ENCODE measurements at places on chromosomes 7 and 10.

DNA sequence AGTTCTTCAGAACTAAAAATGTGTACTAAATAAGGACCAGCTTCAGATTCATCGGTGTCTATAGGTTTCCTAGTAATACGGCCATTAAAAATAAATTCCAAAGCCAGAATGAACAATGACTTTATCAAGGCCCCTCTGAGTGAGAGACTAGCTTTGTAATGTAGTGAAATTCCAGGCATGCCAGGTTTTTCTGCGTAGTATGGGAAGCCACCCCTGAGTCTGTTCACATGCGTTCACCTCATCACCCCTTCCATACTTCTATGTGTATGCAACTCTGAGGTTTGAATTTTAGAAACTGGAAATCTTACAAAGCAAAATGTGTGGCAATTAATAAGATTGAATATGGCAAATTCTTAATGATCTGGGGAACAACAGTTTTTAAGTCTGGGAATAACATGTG lies 24.5 kb downstream of the RNF32 start:
- DNase-seq = no peak

DNA sequence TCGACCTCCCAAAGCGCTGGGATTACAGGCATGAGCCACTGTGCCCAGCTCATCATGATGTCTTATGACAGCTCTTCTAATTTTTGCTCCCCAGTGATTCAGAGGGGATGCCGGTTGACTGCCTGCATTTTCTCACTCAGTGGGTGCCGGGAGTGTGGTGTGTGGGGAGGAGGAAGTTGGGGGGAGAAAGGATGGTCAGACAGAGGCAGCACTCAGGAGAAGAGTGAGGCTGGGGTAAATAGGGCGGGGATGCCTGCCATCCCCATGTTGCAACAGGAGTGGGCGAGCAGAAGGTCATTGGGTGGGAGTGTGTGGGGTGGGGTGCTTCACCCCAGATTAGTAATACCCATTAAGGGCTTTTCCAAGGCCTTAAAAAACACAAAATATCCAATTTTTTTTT lies 3.5 kb upstream of the CCL24 start:
- DNase-seq = no peak

- DNase-seq = no peak
These were observed 176.2 kb downstream of the PRKAG2 start for GRCh38 chr7:151700586-151701165.

- DNase-seq = no peak
These were observed 38.7 kb downstream of the KCNH2 start for GRCh38 chr7:150939466-150939865.

DNA sequence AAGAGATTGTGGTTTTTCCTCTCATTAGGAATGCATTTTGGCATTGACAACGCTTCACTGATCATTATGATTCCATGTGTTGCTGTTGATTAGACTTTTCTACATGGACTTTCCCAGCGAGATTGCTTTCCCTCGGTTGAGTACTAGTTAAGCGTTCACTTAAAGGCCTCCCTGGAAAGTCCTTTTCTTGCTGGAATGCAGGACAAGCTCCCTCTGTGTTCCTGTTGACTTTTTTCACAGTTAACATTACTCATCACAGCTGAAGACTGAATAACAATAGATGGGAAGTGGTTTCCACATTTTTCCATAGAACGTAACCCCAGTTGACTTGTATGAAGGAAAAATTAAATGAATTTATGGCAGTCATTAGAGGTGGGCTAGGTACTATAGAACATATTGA lies 2.6 kb upstream of the CAV1 start:
- DNase-seq = no peak

DNA sequence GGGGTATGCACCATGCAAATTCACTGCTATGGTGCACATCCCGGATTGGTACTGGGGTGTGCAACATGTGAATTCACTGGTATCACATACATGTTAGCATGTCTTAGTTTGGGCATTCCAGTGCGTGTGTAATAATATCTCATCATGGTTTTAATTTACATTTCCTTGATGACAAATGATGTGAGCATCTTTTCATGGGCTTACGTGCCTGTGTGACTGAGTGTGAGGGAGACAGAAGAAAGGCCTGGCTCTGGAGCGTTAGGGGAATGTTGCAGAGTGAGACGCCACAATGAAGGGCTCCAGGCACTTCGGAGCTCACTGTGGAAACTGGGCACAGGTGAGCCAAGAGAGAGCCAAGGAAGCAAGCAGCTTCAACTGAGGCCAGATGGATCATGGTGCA lies 162.6 kb downstream of the UBE2H start:
- no peak for DNase-seq

- DNase-seq = no peak
These were observed 920.1 kb upstream of the LRRN3 start for GRCh38 chr7:110170841-110171240.

DNA sequence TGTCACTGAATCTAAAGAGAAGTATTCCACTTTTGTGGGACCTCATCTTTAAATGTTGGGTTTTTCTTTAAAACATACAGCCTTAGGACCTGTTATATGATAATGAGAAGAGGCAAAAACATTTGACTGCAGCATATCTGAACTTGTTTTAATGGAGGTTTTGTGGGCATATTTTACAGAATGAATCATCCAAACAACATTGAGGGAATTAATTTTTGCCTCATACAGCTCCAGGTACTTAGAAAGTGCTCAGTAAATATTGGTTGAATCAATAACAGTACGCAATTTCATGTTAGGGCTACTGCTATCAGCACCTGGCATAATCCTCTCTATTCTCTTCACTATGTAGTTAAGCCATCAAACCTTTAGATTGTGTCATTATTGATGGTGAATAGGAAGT lies 115.9 kb downstream of the MALRD1 start:
- DNase-seq = no peak

- DNase-seq = no peak
These were observed 2.3 kb downstream of the CDK13 start for GRCh38 chr7:39952374-39952773.

DNA sequence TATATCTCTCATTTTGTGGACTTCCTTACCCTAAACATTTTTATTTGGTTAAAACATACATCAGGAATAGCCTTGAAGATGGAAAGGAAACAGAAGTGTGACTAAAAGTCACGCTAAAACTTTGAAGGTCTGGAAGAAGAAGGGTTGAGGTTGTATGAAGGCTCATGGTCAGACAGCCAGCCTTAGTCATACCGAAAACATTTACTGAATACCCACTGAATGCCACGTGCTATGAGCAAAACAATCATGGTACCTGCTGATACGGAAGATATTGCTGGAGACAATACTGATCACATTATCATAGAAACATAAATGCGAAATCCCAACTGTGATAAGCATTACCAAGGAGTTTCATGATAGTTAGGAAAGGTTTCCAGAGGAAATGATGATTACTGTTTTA lies 64.0 kb downstream of the PDZD8 start:
- DNase-seq = no peak

- no peak for DNase-seq
These were observed 115.4 kb upstream of the ETV1 start for GRCh38 chr7:14104861-14105260.

DNA sequence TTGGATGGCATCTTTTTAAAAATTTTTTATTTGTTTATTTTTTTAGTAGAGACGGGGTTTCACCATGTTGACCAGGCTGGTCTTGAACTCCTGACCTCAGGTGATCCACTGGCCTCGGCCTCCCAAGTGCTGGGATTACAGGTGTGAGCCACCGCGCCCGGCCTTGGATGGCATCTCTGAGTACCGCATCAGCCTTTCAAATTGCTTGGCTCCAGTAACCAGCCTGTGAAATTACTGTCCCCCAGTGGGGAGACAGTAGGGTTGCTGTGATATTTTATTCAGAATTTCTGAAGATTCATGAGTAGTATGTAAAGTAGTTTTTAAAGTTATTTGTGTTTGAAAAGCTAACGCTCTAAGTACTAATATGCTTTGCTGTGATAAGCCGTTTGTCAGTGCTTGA lies 1.2 kb downstream of the NUB1 start:
- no peak for DNase-seq

DNA sequence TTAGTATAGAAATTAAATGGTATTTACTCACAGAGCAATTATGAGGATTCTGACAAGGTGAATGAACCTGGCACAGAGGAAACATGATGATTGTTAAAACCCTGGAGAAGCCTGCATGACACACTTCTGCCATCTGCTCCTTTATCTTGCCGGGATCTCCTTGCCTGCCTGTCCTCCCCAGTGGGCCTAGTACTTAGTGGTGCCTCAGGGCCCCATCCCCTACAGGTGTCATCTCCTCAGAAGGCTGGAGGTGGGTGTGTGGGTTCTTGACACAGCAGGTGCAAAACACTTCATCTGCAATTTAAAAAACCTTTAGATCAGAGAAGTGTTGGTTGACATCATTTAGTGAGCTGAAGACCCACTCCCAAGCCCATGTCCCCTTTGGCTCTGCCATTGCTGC lies 261.2 kb downstream of the ADRA2A start:
- no peak for DNase-seq

DNA sequence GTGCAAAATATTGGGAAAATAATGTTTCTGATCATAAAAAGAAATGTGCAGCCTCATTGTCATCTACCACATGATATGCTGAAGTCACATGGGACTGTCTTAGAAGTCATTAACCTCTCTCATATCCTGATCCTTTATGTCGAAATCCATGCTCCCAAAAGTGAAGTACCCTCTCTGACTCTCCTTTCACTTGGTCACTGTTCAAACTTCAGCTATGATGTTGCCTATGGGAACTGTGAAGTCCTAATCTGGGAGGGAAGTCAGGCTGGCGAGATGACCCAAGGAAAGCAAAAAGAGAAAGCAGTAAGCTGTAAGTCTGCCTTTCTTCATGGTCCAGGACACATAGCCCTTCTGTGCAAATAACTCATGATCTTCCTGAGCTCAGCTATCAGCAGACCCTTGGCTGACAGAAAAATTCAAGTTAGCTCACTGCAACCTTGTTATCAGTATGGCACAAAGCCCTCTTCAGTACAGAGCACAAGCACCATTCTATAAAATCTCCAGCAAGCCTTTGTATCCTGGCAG lies 29.5 kb downstream of the WASL start:
- no peak for DNase-seq

DNA sequence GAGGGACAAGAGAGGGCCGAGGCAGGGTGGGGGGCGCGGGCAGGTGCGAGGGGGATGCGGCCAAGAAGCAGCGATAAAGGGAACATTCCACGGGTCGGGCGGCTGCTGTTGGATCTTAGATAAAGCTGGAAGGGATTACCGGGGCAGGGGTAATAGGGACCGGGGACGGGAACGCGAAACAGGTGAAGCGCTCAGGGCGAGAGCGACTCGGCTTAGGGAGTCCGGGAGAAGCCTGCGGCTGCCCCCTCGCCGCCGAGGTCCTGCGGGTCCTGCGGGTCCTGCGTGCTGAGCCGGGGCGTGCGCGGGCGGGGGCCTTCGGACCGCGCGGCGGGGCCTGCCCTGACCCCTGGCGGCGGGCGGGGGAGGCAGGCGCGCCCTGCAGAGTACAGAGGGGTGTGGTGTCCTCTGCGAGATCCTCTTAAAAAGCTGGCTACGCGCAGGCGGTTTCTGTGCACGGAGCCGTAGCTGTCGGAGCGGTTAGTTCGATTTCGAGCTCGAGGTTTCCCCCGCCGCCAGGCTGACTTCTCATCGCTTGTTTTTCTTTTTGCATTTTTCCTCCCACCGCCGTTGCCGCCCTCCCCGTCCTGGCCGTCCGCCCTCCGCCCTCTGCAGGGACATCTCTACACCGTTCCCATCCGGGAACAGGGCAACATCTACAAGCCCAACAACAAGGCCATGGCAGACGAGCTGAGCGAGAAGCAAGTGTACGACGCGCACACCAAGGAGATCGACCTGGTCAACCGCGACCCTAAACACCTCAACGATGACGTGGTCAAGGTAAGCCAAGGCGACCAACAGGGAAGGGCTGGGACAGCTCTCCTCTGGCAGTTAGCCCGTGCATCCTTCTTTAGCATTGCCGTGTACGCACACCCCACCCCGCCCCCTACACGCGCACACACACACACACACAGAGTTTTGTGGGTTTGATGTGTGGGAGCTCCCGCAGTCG lies 1.4 kb downstream of the CAV1 start:
- DNase-seq = no peak

DNA sequence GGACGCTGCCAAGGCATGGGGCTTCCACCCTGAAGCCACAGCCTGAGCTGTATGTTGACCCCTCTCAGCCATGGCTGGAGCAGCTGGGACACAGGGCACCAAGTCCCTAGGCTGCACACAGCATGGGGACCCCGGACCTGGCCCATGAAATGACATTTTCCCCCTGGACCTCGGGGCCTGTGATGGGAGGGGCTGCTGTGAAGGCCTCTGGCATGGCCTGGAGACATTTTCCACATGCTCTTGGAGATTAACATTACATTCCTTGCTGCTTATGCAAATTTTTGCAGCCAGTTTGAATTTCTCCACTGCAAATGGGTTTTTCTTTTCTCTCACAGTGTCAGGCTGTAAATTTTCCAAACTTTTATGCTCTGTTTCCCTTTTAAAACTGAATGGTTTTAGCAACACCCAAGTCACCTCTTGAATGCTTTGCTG lies 463.6 kb downstream of the ZWINT start:
- DNase-seq = no peak

- no peak for DNase-seq
These were observed 121.5 kb upstream of the ZNF438 start for GRCh38 chr10:31153161-31153560.

- DNase-seq = no peak
These were observed 147.0 kb downstream of the ARID5B start for GRCh38 chr10:62048470-62048869.

GRCh38 chr7:63040966-63041610 lies 957.6 kb upstream of the ZNF722 start:
- DNase-seq = no peak

- no peak for DNase-seq
These were observed 64.7 kb upstream of the CTTNBP2 start for GRCh38 chr7:117937753-117938483.

GRCh38 chr10:28853195-28853594 lies 175.9 kb downstream of the BAMBI start:
- DNase-seq = no peak

DNA sequence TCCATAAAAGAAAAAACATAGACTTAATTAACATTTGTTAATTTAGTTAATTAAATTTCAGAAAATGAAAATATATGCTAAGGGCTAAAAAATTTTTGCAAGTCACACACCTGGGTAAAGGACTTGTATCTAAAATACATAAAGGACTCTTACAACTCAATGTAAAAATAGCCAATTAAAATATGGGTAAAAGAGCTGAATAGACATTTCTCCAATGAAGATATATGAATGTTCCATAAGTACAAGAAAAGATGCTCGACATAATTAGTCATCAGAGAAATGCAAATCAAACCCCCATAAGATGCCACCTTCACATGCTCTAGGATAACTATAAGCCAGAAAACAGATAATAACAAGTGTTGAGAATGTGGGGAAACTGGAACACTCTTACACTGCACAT lies 144.4 kb upstream of the NOBOX start:
- no peak for DNase-seq

Data from activated CD4-positive, alpha-beta T cell treated with anti-CD3 and anti-CD28 coated beads, Interleukin-2, amount 50 U/mL, for 24 hours (primary cell).